8988T (cell line): ENCODE measurements at places on chromosomes 6 and 20.

GRCh38 chr6:83590416-83590815, 78.1 kb downstream of the PRSS35 start:
- DNase-seq, result no peak

DNA sequence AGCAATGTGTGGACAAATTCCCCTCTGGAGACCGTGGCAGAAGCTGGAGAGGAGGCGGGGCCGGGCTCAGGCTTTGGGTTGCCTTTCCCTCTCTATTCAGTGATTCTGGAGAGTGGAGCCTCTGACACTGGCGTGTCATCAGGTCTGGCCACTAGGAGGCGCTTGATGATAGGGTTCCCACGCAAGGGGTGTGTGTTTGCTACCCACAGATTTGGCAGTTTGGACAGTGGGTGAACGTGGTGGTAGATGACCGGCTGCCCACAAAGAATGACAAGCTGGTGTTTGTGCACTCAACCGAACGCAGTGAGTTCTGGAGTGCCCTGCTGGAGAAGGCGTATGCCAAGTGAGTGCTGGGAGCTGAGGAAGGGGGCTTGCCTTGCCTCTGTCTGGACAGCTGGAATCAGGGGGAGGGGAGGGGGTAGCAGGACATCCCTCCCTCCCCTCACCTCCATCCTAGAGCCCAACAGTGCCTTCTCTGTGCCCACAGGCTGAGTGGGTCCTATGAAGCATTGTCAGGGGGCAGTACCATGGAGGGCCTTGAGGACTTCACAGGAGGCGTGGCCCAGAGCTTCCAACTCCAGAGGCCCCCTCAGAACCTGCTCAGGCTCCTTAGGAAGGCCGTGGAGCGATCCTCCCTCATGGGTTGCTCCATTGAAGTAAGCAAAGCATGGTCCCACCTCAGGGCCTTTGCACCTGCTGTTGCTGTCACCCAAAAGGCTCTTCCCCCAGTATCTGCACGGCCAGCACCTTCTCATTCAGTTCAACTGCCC, 14.3 kb downstream of the CAPN11 start:
- peak; percentile 85 for DNase-seq

DNA sequence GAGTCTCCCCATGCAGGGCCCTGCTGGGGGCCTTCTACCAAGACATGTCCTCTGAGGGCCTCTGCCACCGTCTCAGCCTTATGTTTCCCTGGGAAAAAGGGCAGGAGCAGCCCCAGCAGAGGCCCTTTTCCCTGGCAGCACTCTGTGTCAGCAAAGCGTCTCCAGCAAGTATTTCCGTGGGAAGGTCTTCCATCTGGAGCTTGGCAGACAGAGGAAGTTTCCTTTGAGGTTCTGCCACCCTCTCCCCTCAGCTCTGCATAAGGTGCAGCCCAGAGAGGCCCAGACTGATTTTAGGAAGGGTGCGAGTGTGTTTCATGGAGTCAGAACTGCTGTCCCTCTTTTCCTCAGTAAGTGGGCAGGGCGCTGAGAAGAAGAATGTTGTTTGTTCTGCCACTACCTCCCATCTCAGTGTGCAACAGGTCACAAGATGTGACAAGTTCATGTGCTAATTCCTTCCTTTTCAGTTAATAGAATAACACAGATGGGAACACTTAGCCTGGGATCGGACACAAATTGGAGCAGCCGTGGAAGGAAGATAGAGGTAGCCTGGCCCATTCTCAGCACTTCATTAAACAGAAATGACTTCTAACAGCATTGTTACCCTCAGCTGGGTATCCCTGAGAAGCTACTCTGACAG, 784.4 kb downstream of the MAFB start:
- no peak for DNase-seq

- no peak for DNase-seq
Measured at GRCh38 chr20:652615-653109, 338 bp downstream of the SRXN1 start.

- no peak for DNase-seq
Measured at GRCh38 chr6:91196729-91197128, 609.9 kb upstream of the MAP3K7 start.

DNA sequence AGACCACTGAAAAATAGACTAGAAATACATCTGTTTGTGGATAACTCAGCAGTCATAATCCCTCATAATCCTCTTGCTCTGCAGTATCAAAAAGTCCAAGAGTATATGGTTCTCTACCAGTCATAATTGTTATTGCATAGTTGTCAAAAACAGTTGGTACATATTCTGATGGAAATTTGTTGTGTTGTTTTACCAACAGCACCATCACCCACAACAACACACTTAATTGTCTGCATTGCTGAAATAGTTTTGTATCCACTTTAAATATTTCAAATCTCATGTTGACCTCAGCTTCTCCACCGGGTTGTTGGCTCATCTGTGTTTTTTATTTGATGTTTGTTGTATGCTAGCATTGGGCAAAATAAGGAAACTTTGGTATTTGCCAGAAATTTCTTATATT, 39.4 kb downstream of the ITCH start:
- no peak for DNase-seq

DNA sequence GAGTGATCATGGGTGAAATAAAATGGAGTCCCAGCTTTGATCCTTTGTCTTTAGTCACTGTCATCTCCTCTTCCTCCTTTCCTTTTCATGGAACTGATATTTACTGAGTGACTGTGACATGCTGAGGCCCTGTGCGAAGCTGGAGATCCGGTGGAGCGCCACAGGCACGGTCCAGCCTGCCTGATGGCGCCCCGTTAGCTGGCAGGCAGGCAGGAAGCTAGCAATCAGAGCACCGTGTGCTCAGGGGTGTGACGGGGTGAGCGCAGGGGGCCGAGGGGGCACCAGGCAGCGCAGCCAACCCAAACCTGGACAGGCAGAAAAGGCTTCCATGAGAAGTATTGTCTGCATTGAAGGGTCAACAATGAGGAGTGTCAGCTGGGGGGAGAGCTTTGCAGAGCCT, 100.2 kb upstream of the AKAP12 start:
- DNase-seq, result no peak

- peak; percentile 80 for DNase-seq
Measured at GRCh38 chr6:131950767-131951575, at the start of gene CCN2. Gene CCN2 (minus strand): TSS chr6:131951372. CDS start chr6:131951172, 200 bp downstream.

- DNase-seq, result peak; percentile 85
Measured at GRCh38 chr20:45833030-45833882, at the start of gene SNX21. Gene SNX21 (plus strand): TSS chr20:45833799. CDS start chr20:45833920, 121 bp downstream.

DNA sequence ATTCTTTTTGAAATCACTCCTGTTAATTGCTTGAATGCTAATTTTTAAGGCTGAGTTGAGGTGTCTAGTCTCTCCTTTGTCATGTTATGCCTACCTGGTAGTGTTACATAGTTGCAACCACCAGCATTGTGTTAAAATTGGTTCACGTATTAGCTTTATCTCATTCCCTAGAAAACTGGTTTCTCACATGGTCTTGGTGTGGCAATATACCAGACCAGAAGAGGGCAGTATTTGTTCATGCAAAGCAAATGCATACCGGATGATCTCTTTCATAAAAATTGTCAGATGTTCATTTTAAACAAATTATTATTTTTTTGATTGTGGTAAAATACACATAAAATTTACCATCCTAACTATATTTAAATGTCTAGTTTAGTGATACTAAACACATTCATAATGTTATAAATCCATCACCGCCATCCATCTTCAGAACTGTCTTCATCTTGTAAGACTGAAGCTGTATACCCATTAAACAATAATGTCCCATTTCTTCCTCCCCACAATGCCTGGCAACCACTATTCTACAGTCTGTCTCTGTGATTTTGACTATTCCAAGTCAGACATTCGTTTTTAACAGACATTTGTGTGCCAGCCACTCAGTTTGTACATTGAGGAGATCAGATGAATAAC, 92.8 kb downstream of the ATRN start:
- DNase-seq, result no peak

DNA sequence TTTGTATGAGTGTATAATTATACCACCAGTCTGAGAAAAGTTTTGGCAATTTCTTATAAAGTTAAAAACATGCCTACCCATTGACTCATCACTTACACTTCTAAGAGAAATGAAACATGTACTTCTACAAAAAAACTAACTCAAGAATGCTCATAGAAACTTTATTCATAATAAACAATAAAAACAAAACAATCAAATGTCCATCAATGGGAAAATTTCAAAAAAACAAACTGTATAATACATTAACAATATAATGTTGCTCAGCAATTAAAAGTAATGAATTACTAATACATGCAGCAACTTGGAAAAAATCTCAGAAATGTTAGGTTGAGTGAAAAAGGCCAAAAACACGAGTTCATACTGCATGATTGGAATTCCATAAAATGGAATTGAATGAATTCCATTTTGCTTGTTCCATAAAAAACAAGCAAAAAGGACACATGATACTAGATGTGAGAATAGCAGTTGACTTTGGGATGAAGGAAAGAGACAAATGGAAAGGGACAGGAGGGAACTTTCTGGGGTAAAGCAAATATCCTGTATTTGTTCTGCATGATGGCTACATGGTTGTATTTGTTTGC, 726.6 kb downstream of the RFPL4B start:
- DNase-seq, result no peak

- no peak for DNase-seq
Measured at GRCh38 chr6:106168097-106168888, 82.2 kb downstream of the PRDM1 start.

- no peak for DNase-seq
Measured at GRCh38 chr6:108944071-108944470, 95.8 kb downstream of the ARMC2 start.

- no peak for DNase-seq
Measured at GRCh38 chr6:33547499-33547898, 32.6 kb downstream of the BAK1 start.

GRCh38 chr20:56875803-56876202, 246.7 kb downstream of the TFAP2C start:
- DNase-seq, result no peak

DNA sequence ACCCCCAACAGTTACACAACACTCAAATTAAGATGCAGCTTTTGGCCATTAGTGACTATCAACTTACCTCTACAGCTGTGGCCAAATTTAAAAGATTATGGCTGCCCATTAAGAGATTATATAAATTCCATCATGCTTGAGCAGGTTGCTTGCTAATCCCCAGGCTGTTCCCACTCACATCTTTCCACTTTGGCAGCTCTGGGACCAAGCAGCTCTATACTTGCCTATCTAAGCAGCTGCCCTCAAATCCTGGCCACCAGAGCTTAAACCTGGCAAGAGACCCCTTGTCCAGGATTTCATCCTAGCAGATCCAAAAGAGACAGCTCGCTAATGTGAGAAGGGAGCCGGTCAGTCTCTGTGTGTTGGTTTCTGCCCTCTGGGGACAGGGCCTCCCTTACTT, 127.9 kb downstream of the SLC23A2 start:
- DNase-seq, result no peak

- no peak for DNase-seq
Measured at GRCh38 chr20:25206063-25206403, 10.5 kb downstream of the ENTPD6 start.

DNA sequence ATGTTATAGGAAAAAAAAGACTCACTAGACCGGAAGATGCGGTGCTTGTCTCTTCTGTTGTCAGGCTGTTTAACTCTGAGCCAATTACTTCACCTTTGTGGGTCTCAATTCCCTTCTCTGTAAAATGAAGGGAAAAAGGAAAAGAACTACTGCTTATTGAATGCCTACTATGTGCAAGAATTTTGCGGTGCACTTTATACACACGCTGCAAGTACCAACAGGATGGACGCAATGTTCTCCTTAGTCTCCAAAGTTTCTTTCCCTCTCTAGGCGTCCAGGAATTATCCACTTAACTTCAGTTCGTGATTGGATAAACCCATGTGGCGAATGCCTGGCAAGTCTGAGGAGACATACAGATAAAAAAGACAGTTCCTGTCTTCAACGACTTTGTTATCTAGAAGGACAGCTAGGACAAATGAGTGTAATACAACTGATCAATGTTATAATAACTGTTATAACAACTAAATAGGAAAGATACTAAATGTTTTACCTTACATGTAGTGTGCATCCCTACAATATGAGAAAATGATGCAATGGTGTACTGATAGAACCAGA, 69.0 kb upstream of the JARID2 start:
- DNase-seq, result no peak

DNA sequence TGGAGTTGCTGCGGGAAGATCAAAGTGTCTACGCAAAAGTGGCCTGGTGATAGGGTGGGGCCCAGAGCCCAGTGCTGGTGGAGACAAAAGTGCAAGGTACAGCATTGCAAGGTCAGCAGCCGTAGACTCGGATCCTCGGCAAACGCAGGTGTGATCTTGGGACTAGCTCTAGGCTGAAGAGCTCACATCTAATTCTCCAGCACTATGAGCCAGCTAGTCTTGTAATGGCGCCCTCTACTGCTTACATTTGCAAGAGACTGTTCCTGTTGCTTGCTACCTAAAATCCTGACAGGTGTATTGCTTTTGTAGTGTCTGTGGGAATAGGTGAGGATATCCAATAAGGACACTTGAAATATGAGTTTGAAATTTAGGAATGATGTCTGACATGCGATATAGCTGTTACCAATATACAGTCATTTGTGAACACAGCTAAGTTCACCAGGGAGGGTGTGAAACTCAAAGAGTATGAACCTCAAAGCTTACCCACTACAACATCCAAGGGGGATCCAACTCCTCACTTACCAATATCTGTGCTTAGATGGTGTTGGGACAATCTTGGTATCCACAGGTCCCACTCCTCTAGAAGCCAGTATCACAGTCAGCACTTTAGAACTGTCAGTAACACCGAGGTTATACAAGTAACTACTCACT, 58.4 kb downstream of the PDE7B start:
- DNase-seq, result peak; percentile 24

GRCh38 chr6:166465671-166466087, 82.9 kb upstream of the MPC1 start:
- peak; percentile 66 for DNase-seq

DNA sequence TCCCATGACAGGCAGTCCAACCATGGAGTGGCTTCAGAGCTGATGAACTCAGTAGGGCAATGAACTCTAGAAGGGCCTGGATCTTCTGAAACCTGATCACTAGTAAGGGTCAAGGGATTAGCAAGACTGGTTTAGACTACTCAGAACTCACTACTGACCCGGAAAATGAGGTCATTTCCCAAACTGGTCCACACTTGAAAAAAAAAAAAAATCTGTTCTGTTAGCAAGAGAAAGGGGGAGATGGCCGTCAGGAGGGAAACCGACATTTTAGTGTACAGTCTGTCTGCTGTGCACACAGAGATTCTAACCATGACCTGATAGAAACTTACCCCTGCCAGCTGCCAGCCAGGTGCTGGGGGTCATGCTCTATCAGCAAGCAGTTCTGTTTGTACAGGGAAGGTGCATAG, 262.4 kb upstream of the AGPAT4 start:
- no peak for DNase-seq

DNA sequence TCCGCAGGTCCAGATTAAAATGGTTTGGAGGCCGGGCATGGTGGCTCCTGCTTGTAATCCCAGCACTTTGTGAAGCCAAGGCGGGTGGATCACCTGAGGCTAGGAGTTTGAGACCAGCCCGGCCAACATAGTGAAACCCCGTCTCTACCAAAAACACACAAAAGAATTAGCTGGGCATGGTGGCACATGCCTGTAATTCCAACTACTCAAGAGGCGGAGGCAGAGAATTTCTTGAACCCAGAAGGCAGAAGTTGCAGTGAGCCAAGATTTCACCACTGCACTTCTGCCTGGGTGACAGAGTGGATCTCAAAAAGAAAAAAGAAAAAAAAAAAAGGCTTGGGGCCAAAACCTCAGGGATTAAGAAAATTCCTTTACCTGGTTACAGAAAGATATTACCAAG, 30.5 kb downstream of the C6orf15 start:
- no peak for DNase-seq

- peak; percentile 22 for DNase-seq
Measured at GRCh38 chr6:15322781-15323536, 77.1 kb downstream of the JARID2 start.
